ENCODE measurements at places on chromosomes 11 and 22. TPM values are rescaled to one million over a fixed set of nuclear protein-coding genes. Genes with fewer than 3 reads are reported as not detected.
A peak's percentile ranks its signal among the peaks of the same experiment; 100 is the strongest.

GRCh38 chr11:68923614-68924013, 19.9 kb downstream of the IGHMBP2 start:
- DNase-seq: no peak

GRCh38 chr11:1128311-1129142, 29.2 kb upstream of the MUC5AC start:
- peak; percentile 55 for DNase-seq

The SCUBE1 gene
- 0.45 TPM for total RNA-seq

The MB gene
- 0.35 TPM for total RNA-seq

The EHF gene
- total RNA-seq: 1.4 TPM

The STIM1 gene
- total RNA-seq: 20.8 TPM

DNA sequence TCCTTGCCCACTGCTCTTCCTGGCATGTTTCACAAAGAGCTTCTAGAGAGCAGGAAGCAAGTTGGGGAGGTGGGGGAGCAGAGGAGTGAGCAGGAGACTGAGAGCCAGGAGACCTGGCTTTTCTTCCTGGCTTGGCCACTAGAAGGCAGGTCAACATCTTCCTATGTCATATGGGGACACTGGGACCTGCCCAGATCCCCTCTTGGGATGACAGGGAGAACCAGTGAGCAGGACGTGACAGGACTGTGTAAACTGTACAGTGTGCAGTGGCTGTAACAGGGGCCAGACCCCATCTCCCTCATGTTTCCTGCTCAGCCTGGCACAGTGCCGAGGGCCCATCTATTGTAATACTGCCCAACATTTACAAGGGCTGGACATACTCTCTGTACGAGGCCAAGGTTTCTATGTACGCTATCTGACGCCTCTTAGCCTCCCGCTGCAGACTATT, 29.4 kb downstream of the GDPD5 start:
- peak; percentile 87 for DNase-seq

DNA sequence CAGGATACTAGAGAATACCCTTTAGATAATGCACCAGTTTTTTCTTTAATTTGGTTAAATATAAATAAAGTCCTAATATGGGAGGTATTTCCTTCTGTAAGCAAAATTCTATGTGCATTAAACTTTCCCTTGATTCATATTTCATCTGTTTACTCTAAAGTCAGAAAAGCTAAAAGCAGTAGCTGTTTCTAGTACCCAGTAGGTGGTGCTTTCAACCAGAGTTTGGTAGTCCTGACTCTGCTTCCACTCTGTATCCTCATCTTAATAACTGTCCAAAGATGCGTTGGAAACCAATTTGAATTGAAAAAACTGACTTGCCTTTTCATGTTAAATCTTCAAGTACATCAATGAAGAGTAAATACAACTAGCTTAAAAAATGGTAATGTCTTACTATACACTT, 1065.2 kb downstream of the JRKL start:
- no peak for DNase-seq

DNA sequence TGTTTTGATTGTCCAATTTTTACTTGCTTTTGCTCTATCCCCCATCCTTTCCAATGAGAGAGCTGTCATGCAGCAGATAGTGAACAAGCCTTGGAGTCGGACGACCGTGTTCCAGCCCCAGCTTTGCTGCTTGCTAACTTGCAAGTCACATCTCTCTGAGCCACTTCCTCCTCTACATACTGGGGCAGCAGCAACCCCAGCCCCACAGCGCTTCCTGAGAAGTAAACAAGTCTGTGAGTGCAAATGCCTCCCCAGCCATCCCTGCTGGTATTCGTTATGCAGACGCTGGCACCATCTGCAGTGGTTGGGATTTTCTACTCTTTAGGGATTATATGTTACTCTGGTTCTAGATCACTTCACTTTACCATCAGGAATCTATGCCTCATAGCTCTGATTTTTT, 35.0 kb downstream of the TPBGL start:
- peak; percentile 76 for DNase-seq

DNA sequence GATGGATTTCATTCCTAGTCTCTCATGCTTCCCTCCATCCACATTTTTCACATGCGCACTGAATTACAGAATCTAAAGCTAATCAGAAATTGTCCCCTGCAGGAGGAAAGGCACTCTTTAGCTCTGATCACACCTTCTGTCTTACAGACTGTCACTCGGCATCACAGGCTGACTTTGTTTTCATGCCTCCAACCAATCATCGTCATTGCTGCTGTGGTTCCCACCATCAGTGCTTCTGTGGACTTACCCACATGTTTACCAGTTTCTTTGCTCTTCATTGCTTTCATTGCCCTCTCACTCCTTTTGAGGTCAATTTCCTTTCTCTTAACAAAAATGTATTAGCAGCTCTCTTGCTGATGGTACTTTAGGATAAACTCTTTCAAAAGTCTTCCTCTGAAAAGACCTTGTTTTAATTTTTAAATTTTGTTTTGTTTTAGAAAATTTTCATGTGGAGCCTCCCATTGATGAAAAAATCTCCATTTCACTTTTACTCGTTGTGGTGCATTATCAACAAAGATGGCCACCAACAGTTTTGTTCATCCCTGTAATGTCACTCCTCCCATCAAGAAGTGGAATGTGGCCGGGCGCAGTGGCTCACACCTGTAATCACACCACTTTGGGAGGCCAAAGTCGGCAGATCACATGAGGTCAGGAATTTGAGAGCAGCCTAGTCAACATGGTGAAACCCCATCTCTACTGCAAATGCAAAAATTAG, 20.2 kb upstream of the TREH start:
- DNase-seq: no peak

DNA sequence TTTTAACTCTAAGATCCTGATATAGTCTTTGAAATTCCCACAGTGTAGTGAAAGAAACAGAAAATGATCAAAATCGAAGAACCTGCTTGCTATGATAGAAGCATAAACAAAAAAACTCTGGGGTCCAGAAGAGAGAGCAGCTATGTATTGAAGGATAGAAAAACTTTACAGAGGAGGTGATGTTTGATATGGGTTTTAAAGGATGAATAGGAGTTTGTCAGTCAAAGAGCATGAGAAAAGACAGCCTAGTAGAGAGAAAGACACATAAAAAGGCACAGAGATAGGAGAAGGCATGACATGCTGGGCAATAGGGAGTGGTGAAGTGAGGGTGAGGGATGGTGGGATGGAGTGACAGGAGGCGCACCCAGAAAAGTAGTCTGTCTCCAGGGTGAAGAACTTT, 168.0 kb downstream of the INSC start:
- DNase-seq: no peak

DNA sequence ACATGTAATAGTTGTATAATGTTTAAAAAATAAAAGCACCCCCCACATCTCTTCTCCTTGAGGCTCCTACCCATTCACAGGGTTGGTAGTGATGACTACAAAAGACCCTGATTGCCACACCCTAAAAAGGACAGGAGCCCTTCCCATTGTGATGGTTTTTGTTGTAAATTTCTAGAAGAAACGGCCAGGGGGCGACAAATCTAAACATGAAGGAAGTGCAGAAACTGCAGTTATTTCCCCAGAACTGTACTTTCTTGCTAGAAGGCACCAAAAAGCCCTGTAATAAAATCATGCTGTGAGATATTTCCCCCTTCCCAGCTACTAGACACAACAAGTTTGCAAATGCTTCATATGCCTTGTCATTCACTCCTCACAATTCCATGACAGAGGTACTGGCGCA, 10.8 kb downstream of the PRR5L start:
- peak; percentile 26 for DNase-seq

DNA sequence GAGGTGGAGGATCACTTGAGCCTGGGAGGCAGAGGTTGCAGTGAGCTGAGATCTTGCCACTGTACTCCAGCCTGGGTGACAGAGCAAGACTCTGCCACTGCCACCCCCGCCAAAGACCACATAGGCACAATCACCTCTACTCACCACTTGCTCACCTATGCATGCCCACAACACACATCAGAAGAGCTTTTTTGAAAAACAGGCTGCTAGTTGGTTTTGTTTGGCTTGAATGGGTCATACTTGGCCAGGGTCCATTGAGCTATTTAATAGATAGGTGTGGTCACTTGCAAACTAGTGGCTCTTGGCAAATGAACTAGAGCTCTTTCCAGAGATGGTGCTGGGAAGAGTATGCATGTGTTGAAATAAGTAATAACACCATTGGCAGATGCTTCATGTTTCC, 80.1 kb downstream of the EMSY start:
- DNase-seq: no peak

DNA sequence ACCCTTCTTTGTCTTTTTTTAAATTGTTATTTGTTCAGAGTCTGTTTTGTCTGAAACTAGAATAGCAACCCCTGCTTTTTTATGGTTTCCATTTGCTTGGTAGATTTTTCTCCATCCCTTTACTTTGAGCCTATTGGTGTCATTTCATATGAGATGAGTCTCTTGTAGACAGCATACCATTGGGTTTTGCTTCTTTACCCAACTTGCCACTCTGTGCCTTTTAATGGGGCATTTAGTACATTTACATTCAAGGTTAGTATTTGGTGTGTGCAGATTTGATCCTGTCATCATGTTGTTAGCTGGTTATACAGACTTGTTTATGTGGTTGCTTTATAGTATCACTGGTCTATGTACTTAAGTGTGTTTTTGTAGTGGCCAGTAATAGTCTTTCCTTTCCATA, 28.0 kb downstream of the CCDC15 start:
- DNase-seq: no peak

The FBLN1 gene
- 132 TPM for total RNA-seq
